Caco-2 (cell line): ENCODE measurements at places on chromosomes 6 and 20. TPM values are rescaled to one million over a fixed set of nuclear protein-coding genes. Genes with fewer than 3 reads are reported as not detected.

- no peak for DNase-seq
These were observed 23.9 kb downstream of the KDM1B start for GRCh38 chr6:18178960-18179615.

GRCh38 chr6:12367412-12367811, 77.3 kb downstream of the EDN1 start:
- no peak for DNase-seq

- no peak for DNase-seq
These were observed 10.9 kb upstream of the KLHL32 start for GRCh38 chr6:96913621-96914020.

GRCh38 chr6:11828262-11828870, 49.8 kb upstream of the ADTRP start:
- DNase-seq: no peak

GRCh38 chr6:11538052-11538818, 686 bp downstream of the TMEM170B start:
- no peak for DNase-seq

GRCh38 chr6:154463573-154464419, 46.7 kb downstream of the CNKSR3 start:
- DNase-seq: no peak

- no peak for DNase-seq
These were observed 32.7 kb downstream of the SAYSD1 start for GRCh38 chr6:39082310-39082709.

The CLVS2 gene
- not detected in 2 replicates for total RNA-seq

GRCh38 chr6:49151957-49152356, 311.1 kb downstream of the MMUT start:
- DNase-seq: no peak

GRCh38 chr20:5885866-5886265, 64.5 kb downstream of the TRMT6 start:
- DNase-seq: no peak

The CNR1 gene
- total RNA-seq: not detected in 2 replicates

The ANKEF1 gene
- total RNA-seq: 3.7 and 3.9 TPM in 2 replicates

- DNase-seq: no peak
These were observed 570.1 kb downstream of the DHX35 start for GRCh38 chr20:39532205-39532604.

The TDRD6 gene
- total RNA-seq: not detected in 2 replicates

DNA sequence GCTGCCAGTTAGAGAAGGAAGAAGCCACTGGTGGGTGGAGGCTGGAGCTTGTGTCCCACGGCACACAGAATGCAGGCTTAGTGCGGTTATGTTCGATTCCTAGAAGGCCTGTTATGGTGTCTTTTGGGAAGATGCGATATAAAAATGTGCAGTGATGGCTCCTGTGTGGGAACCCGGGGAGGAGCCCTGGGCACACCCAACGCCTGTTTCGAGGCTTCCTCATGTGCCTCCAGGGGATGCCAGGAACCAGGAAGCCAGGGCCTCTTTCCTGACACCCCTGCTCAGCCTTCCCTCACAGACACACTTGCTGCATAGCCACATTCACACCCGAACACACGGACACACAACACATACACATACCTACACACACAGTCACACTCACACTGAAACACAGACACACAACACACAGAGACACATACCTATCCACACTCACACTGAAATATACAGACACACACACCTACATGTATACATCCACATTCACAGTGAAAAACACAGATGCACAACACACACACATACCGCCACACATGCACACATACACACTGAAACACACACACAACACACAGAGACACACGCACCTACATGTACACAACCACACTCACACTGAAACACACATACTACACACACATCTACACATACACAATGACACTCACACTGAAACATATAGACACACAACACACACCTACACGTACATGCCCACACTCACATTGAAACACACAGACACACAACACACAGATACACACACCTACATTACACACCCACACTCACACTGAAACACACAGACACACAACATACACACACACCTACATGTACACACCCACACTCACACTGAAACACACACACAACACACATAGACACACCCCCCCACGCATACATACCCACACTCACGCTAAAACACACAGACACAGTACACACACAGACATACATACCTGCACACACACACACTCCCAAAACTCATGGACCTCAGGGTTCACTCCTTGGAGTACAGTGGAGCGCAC, 1.2 kb upstream of the CST11 start:
- no peak for DNase-seq

The CCN5 gene
- total RNA-seq: not detected in 2 replicates

- DNase-seq: no peak
These were observed 114.1 kb downstream of the KIF16B start for GRCh38 chr20:16459019-16459700.

DNA sequence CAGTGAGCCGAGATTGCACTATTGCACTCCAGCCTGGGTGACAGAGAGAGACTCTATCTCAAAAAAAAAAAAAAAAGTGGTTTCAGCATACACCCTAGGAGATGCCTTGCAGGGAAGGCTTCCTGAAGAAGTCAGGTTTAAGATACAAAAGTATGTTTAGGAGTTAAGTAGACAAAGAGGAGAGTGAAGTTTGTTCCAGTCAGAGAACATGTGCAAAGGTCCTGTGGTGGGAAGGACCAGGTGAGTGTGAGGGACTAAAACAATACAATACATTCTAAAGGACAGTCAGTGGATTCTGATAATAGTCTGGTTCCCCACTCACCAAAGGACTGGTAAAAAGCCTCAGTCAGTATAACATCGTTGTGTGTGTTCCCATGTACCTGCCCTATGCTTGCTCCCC, 299.3 kb downstream of the HIVEP2 start:
- DNase-seq: no peak

- no peak for DNase-seq
These were observed 19.5 kb upstream of the TCFL5 start for GRCh38 chr20:62880935-62881661.

GRCh38 chr20:29690274-29690673, 1567.2 kb upstream of the DEFB115 start:
- no peak for DNase-seq

The METTL24 gene
- 0.28 TPM in 1 of 2 replicates, not detected in the other for total RNA-seq

The PTP4A1 gene
- total RNA-seq: 122 and 129 TPM in 2 replicates

The TP53TG5 gene
- not detected in 2 replicates for total RNA-seq

The ANGPT4 gene
- not detected in 2 replicates for total RNA-seq

GRCh38 chr6:4270776-4271175, 135.4 kb upstream of the ECI2 start:
- no peak for DNase-seq

DNA sequence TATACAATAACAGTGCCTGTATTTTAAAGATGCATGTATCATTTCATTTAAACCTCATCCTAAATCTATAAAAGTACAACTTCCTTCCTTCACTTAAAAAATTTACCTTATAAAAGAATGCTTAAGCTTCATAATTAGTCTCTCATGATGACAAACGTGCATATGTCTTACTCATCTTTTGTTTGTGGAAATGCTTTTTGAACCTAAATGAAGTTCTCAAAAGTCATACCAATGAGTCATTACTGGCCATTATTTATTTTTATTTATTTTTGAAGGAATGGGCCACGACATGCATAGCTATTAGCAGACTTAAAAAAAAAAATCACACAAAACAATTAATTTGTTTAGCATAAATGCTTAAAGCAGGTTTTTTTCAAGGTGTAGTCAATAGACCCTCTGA, 3.7 kb downstream of the TFB1M start:
- DNase-seq: no peak

The WFDC13 gene
- not detected in 2 replicates for total RNA-seq

- DNase-seq: no peak
These were observed 46.6 kb downstream of the UBR2 start for GRCh38 chr6:42610416-42610815.

- DNase-seq: no peak
These were observed 74.3 kb downstream of the SYNDIG1 start for GRCh38 chr20:24543741-24544140.

The PARD6B gene
- total RNA-seq: 153 and 156 TPM in 2 replicates

The ADGRG6 gene
- total RNA-seq: 98.0 and 98.7 TPM in 2 replicates

DNA sequence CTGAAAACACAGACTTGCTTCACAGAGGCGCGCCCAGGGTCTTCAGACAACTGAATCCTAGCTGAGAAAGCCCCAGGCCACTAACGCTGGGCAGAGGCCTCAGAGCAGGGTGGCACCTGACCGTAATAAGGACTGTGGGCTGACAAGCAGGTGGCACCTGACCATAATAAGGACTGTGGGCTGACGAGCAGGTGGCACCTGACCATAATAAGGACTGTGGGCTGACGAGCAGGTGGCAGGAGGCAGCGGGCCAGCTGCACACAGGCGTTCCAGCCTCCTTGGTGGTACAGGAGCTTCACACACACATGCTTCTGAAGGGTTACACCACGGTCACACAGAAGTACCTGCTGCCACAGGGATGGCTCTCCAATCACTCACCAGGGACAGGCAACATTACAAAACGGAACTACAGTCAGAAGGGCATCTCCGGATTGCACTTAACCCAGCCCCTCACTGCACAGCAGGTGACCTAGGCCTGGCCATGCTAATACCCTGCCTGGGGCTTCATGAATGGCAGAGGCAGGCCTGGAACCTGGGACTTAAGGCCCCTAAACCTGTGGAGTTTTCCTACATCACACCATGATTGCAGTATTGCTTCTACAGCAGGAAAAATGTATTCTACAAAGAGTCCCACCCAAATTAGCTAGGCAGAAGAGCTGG, 50.8 kb downstream of the PSMG4 start:
- DNase-seq: no peak

The TRMT6 gene
- 30.0 and 35.5 TPM in 2 replicates for total RNA-seq

The LHFPL5 gene
- not detected in 2 replicates for total RNA-seq

DNA sequence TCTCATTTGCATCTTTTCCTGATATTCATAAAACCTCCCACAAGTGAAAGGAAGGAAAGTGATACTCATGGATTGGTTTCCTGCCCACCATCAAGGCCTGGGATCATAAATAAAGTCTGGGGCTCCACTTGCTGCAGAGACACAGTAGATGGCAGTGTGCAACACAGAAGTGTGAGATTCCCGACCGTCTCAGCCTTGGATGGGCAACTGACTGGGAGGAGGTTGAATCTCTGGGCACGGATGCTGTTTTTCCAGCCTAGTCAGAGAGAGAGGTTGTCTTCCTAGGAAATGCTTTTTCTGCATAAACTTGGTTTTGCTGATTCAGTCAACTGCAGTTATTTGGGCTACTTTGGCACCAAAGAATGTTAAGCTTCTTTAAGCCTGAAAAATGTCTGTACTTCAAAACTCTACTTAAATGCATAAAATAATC, 9.9 kb upstream of the RFPL4B start:
- peak; percentile 52 for DNase-seq

DNA sequence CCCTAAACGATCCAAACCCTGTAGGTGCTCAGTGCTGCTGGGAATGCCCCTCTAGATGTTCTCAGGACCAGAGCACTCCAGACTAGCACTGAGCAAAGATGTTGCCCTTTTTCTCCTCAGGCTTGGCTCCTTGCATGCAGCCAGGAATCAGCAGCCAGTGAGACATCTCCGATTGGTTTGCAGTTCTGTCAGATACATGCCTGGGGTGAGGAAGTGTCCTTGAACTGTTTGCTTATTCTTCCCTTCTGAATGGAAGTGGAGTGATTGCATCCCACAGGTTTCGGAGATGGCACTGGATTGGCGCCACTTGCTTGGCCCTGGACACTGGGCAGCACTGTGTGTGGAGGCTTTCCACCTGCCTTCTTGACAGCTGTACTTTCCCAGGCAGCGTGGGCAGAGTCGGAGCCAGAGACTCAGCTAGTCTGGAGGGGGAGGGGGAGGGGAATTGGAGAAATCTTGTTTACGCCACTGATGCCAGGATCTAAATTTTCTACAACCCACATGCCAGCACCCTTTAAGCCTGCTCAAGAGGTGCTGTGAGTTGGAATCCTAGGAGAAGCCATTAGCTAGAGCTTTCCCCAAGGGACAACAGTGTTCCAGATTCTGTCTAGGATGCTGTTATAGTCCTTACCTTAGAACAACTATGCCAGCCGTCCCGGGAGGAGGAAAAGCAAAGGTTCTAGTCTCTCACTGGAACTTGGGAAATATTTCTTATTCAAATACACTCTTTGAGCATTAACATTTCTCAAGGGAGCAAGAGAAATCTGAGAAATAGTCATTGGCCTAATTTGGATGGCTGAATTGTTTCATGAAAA, 49.2 kb upstream of the SASH1 start:
- DNase-seq: no peak

The SLC32A1 gene
- total RNA-seq: not detected in 2 replicates

- no peak for DNase-seq
These were observed 207.9 kb downstream of the ERMARD start for GRCh38 chr6:169959136-169960002.

- DNase-seq: no peak
These were observed 36.3 kb upstream of the IBTK start for GRCh38 chr6:82283771-82284410.

The C6orf132 gene
- 56.2 and 61.2 TPM in 2 replicates for total RNA-seq

DNA sequence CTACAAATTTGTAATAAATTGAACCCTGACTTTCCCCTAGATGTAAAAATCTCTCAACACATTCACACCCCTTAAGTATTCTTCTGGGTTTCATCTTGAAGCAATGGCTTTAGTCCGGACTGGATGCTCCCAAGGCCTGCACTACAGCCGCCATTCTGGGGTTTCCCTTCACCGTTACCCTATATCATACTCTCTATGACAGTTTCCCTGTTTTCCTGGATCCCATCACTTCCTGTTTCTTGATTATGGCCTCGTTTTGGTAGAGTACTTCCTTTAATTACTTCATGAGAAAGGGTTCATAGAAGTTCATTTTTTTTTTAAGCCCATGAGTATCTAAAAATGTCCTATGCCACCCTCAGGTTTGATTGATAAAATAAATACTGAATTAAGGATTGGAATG, 11.7 kb downstream of the FIG4 start:
- DNase-seq: no peak

The LATS1 gene
- 28.7 and 31.3 TPM in 2 replicates for total RNA-seq
